ENCODE measurements at places on chromosomes 12 and 14. TPM values are rescaled to one million over a fixed set of nuclear protein-coding genes. Genes with fewer than 3 reads are reported as not detected.

DNA sequence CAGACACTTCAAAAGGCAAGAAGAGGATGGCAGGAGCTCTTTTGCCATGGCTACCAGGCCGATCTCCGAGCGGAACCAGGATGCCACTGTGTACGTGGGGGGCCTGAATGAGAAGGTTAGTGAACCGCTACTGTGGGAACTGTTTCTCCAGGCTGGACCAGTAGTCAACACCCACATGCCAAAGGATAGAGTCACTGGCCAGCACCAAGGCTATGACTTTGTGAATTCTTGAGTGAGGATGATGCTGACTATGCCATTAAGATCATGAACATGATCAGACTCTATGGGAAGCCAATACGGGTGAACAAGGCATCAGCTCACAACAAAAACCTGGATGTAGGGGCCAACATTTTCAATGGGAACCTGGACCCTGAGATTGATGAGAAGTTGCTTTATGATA is 9.8 kb downstream of the GARIN2 start:
- H3K36me3 ChIP-seq: no peaks in the 10 kb centered on the region
- no peak for DNase-seq
- H3K4me3 ChIP-seq: no peak overlapping the region
- H3K27ac ChIP-seq: no peak overlapping the region

DNA sequence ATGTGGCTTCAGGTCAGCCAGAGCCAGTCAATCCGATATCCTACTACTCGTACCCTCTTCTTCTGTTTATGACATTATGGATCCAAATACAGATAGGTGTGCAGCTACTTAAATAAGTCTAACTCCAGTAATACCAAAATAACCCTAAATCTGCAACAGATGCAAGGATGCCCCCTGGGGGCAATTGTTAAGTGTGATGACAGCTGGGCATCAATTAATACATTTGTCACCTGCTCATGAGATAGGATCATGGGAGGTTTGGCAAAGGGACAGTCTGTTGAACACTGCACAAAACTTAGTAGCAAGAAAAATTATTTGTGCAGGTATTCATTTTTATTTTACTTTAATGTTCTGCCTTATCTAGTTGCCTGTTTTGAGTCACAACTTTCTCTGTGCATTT is 83.2 kb downstream of the SLC38A6 start:
- no peak for DNase-seq
- H3K36me3 ChIP-seq: no peaks in the 10 kb centered on the region
- H3K4me3 ChIP-seq: no peak overlapping the region
- H3K4me1 ChIP-seq: no peaks in the 10 kb centered on the region

The NRXN3 gene
- total RNA-seq: 4.1 TPM

The ACVR1B gene
- total RNA-seq: 13.5 TPM

Data from H1 (cell line).